ENCODE measurements at places on chromosomes 4 and X.

DNA sequence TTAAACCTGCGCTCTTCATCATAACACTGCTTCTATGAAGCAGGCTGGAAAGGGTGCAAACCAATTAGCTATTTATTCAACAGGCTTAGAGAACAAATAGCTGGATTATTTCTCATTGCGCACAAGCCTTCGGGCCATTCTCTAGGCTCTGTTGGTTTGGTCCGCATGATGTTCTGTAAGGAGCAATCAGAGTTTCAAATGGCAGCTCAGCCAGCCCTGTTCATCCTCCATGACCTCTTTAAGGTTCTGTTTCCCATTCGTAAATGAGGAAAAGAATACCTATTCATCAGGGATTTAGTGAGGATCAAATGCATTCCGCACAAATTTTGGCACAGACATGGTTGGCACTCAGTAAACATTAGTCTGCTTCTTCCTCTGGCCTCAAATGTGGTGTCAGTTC is 15.5 kb upstream of the GPM6A start:
- no peak for DNase-seq

- no peak for DNase-seq
Observed at GRCh38 chr4:53527326-53527725, 64.0 kb downstream of the LNX1 start.

DNA sequence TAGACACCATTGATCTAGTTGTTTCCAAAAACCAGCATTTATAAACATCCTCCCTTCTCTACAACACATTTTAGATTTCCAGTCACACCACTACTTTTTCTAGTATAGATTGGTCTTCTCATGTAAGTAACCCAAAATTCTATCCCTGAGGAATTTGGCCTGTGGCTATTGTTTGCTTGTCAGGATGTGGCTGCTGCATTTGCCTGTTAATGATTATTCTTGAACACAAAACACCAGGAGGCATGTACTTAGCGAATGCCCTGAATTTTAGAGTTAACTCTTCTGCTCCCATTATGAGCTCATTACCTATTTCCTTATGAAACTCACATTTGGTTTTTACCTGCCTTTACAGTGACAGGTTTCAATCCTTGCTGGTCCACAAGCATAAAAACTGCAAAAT is 102.0 kb upstream of the FSTL5 start:
- DNase-seq, result no peak

DNA sequence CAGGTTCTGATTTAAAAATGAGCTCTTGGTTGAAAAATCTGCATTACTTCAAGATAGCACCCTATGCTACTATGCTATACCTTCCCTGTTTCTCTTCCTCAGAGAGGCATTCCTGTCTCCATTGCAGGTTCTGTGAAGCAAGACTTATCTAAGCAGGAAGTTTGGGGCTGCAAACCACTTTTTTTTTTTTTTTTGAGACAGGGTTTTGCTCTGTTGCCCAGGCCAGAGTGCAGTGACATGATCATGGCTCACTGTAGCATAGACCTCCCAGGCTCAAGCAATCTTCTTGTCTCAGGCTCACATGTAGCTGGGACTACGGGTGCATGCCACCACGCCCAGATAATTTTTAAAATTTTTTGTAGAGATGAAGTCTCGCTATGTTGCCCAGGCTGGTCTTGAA is 4.0 kb upstream of the CCNG2 start:
- no peak for DNase-seq

GRCh38 chrX:101260435-101260834 is 30.7 kb downstream of the TAF7L start:
- DNase-seq, result no peak

GRCh38 chr4:182745237-182745636 is 171.9 kb downstream of the DCTD start:
- no peak for DNase-seq

- no peak for DNase-seq
Observed at GRCh38 chrX:44569122-44569521, 26.5 kb upstream of the FUNDC1 start.

DNA sequence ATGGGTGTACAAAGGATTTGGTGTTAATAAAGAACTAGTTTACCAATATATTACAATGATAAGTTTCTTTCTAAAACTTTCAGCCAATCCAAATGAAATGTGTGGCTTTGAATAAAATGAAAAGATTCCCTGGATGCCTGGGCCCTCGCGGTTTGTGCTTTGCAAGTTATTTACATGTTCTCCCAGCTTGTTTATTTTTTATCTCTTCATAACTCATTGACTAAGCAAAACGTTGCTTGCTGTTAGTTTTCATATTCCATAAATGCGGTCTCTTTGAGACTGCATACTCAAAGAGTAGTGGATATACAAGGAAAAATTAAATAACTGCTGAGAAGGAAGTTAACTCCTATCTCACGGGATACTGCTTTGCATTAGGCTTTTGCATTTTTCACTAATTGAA is 26.0 kb downstream of the FHDC1 start:
- DNase-seq, result no peak

GRCh38 chr4:177266506-177266905 is 43.2 kb upstream of the NEIL3 start:
- DNase-seq, result no peak

DNA sequence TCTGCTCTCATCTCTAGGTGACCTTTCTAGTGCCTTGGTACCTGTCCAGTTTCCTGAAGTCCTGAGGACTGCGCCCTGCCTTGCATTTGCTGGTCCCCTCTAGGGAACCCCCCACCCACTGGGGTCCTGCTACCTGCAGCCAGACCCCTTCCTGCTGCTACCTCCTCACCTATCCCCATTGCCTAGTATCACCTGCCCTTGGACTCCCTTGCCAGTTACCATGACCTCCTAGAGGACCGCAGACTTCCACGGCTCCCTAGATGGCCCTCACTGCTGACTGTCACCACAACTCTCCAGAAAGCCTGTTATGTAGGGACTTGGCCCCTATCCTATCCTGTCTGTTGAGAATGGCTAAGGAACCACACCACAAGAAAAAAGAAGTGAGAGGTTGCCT is 166.6 kb downstream of the EFNB1 start:
- no peak for DNase-seq

- no peak for DNase-seq
Observed at GRCh38 chr4:187312299-187312698, 588.6 kb upstream of the FAT1 start.

GRCh38 chr4:1500966-1501753 is 94.9 kb upstream of the NKX1-1 start:
- DNase-seq, result no peak

GRCh38 chr4:162274354-162274753 is 110.6 kb upstream of the FSTL5 start:
- no peak for DNase-seq

DNA sequence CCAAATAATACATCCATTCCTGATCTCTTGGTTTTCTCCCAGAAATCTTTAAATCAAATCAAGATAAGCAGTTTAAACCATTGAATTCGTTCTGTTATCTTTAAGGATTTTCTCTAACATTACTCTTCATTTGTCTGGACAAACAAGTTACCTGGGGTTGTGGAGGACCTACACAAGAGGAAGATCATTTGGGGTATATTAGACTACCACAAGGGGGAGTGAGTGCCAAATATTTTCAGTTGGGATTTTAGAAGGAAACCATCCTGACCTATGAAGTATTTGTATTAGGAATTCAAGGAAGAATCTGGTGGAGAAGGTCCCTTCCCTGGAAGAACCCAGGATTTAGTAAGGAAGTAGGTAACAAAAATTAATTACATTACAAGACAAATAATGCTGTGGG is 12.0 kb upstream of the DCHS2 start:
- DNase-seq, result no peak

DNA sequence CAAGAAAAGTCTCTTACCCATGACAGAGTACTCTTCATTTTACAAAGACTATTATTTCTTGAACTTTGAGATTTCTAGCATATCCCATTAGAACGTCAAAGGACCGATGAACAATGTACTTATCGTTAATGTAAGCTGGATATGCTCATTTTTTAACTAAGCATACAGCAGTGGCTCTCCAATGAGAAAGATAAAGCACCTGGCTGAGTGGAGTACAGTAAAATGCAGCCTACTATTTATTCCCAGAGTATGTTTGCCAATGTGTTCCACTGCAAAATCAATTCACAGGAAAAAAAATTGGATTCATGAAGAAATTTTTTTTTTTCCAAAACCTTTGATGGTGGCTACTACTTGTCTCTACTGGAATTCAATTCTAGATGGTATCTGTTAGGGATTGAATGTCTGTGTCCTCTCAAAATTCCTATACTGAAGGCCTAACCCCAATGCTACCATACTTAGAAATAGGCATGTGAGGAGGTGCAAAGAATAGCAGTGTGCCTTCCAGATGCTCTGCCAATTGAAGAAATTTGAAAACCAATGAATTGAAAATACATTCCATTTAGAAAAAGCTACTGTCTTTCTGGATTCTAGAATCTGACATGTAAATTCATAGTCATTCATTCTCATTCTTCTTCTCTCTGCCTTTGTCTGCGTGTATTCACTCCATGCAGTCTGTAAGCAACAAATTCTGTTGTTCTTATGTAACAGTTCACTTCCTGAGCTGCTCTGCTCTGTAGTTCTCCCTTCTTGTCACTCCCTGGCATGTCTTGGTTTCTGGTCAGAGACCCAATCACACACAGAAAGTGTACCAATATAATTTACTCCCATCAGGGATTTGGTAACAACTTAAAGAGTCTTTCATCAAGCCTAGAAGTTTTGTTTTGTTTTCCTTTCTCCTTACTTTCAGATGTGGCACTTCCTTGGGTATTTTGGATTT is 61.4 kb downstream of the PAPSS1 start:
- DNase-seq, result no peak

- DNase-seq, result no peak
Observed at GRCh38 chr4:111404673-111405072, 740.6 kb upstream of the FAM241A start.

DNA sequence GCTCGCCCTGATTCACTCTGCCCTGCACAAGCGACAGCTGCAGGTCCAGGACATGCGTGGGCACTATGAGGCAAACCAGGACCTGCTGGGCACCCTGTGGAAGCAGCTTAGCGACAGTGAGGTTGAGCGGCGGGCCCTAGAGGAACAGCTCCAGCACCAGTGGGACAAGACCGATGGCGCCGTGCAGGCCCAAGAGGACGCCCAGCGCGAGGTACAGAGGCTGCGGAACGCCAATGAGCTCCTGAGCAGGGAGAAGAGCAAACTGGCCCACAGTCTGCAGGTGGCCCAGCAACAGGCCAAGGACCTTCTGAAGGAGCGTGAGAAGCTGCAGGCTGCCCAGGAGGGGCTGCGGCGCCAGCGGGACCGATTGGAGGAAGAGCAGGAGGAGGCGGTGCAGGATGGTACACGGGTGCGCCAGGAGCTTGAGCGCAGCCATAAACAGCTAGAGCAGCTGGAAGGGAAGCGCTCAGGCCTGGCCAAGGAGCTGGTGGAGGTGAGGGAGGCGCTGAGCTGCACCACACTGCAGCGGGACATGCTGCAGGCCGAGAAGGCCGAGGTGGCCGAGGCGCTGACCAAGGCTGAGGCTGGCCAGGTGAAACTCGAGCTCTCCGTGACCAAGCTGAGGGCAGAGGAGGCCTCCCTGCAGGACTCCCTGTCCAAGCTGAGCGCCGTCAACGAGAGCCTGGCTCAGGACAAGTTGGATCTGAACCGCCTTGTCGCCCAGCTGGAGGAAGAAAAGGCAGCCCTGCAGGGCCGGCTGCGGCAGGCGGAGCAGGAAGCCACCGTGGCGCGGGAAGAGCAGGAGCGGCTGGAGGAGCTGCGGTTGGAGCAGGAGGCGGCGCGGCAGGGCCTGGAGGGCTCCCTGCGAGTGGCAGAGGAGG is 12.8 kb downstream of the SMIM10L2A start:
- DNase-seq, result no peak

- no peak for DNase-seq
Observed at GRCh38 chr4:96102541-96103026, 262.7 kb downstream of the PDHA2 start.

DNA sequence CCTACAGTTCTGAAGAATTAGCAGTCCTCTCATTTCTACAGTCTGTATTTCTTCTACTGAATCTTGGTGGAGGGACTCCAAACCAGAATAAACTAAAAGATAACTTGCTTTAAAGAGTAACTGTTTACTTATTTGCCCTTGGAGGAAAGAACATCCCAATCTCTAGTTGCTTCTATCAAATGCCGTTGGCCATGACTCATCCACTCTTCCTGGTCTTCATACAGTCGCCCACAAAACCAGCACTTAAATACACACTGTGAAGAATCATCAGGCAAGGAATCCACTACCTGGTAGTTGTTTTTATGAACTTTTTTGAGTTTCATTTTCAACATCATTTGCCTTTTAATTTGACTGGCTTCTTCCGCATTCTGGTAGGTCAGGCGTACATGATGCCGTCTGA is 14.2 kb downstream of the ZNF518B start:
- DNase-seq, result no peak

DNA sequence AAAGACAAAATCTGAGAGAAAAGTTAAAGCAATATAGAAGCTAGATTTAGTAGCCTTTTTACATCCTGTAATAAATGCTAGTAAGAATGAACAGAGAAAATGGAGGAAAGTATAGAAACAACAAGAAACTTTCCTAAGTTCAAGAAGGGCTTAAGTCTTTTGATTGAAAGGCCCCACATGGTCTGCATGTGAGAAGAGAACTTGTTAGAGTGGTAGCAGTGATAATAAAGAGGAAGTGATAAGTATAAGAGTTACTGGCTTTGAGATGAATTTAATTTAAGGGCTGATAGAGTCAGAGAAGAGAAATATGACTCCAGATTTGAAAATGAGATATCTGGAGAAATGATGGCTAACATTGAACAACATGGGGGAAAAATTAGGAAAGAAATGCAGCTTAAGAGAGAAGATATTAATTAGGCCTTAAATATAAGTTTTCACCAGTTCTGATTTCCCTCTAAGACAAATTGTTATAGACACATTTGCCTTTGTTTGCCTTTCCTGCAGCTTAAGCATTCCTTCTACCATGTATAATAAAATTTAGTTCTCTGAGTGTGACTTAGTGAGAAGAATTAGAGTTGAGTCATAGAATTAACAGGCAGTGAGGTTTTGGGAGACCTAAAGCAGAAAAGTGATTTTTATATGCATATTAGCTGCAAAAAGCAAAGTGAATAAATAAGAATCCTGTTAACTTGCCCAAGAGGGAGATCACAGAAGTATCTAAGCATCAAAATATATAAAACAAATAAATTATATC is 18.4 kb downstream of the ZFX start:
- no peak for DNase-seq

DNA sequence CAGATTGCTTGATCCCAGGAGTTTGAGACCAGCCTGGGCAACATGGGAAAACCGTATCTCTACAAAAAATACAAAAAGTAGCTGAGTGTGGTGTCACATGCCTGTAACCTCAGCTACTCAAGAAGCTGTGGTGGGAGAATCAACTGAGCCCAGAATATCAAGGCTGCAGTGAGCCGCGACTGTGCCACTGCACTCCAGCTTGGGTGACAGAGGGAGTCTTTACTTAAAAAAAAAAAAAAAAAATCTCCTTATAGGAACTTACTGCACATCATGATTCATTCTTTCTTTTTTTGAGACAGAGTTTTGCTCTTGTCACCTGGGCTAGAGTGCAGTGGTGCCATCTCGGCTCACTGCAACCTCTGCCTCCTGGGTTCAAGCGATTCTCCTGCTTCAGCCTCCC is 24.3 kb downstream of the UPF3B start:
- no peak for DNase-seq

- DNase-seq, result peak; percentile 67
Observed at GRCh38 chrX:106894392-106894909, 8.7 kb downstream of the RIPPLY1 start.
